NCI-H460 (cell line): ENCODE measurements at places on chromosomes 5 and 9. TPM values are rescaled to one million over a fixed set of nuclear protein-coding genes. Genes with fewer than 3 reads are reported as not detected.
A peak's percentile ranks its signal among the peaks of the same experiment; 100 is the strongest.

GRCh38 chr5:83408719-83409118 lies 62.8 kb upstream of the VCAN start:
- no peak for DNase-seq

DNA sequence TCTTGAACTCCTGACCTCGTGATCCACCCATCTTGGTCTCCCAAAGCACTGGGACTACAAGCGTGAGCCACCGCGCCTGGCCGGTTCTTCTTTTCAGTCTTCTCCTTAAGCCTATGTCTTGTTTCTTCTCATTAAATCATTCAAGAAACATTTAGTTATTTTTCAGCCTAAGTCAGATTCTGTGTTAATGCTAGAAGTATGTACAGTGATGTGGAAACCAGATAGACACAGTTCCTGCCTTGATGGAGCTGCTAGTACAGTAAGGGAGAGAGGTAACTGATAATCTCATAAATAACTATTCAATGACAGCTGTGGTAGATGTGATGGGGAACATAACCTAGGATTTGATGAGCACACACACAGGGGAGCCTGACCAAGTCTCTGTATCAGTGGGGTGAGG lies 46.3 kb upstream of the NR3C1 start:
- DNase-seq, result no peak

DNA sequence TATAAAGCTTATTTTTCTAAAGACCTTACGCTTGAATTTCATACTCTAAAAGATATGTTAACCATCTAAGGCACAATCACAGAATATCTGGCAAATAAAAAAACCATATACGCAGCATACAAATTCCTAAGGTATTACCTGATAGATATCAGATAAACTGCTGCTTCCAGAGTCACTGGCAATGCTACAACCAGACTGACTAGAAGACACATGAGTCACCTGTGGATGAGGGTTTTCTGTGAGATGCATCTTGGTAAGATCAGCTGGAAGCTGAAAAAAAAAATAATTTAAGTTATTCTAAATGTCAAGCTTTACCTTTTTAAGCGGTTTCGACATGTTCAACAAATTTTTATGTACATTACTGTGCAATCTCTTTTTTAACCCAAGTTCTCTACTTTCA lies 113.8 kb downstream of the RAPGEF6 start:
- DNase-seq, result no peak

GRCh38 chr9:90037146-90037797 lies 432.5 kb downstream of the GADD45G start:
- no peak for DNase-seq

- no peak for DNase-seq
These were observed 10.1 kb upstream of the GLRX start for GRCh38 chr5:95832664-95833063.

- no peak for DNase-seq
These were observed 444 bp upstream of the CPLX2 start for GRCh38 chr5:175870820-175871447.

- DNase-seq, result no peak
These were observed 25.1 kb downstream of the GDNF start for GRCh38 chr5:37814699-37815098.

DNA sequence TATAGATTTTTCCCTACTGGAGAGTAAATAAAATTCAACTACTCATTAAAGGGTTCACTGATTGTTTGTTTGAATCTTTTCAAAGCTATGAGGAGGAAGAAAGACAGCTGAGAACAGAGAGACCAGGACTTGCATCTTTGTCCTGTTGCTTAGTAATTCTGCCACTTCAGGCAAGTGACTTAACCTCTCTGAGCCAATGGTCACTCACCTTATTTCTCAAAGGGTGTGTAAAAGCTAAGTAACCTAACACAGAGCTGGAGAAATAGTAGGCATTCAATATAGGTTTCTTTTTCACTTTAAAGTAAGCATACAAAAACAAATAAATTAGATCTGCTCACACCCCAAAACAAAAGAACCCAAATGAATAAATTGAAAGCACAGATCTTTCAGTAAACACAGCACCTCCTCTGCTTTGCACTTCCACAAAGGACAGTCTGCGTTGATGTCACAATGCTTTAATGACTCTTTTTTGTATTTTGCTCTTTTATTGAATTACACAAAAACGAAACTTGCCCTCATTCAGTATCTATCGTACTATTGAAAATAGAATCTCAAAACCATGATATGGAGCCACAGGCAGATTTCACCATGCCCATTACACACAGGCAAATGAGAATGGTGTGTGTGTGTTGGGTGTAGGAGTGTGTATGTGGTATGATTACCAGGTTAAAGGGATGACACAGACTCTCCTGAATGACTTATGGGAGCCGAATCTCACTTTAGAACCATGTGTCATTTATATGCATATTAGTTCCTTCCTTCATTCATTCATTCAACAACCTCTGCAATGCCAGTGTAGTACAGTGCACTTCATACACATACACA lies 166.0 kb downstream of the EBF1 start:
- DNase-seq, result no peak

DNA sequence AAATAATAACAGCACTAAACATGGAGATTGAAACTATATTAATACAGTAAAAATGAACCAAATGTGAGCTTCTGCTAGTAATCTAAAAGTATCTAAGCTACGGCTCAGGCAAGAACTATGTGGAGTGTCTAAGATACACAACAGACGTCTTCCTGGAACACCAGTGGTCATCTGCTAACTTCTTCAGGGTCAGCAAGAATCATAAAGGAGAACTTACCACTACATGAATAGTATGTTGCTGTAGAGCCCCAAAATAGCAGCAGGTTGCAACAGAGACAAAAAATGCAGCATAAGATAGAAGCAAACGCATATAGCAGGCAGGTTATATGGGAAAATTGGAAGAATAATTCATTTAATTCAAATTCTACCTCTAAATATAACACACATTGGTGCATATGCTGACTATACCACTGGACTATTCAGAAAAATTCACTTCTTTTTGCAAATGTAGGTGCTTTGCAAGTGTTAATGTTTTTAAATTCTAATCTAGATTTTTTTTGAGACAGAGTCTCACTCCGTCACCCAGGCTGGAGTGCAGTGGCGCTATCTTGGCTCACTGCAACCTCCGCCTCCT lies 27.1 kb downstream of the DCTN4 start:
- DNase-seq, result no peak

DNA sequence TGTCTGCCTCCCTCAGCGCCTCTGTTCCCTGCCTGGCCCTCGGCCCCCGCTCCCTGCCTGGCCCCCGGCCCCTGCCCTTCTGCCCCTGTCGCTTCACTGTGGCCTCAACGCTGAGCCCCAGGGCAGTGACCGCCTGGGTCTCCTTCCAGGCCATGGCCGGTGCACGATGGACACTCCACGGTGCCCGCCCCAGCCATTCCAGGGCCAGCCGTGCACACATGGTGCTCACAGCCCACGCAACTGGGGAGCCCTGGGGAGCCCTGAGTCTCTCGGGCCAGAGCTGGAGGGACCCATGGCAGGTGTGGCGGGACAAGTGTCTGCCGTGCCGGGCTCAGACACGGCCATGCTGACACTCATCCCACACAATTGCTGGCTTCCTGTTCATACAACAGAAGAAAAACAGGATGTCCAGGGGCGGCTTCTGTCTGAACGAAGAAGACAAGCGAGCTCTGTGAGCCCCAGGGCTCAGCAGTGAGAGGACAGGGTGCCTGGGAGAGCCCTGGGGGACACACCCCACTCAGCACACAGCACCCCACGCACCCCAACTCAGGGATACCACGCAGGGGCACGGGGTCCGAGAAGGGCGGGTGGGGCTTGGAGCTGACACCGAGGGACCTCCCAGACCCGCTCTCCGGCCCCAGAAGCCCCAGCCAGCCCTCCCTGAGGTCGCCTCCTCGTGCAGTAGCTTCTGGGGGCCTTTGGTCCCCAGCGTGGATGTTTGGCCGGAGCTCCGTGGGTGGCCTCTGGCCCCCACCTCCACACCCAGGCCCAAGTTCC lies 35.7 kb downstream of the EXD3 start:
- DNase-seq, result no peak

DNA sequence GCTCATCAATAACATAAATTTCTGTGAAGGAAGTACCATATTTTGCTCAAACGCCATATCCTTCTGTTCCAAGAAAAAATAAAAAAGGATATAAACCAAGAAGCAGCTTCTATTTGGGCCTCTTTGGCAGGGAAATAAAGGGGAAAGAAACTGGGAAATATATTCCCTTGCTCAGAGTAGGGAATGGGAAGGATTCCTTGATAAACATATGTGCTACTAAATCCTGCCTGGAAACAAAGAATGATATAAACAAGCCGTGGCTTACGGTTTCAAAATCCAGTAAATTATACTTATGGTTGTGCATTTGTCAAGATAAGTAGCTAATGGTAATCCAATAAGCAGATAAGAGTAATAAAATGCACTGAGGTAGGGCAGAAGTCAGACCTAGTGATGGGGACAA lies 481.6 kb downstream of the NTRK2 start:
- no peak for DNase-seq

GRCh38 chr9:20238921-20239320 lies 383.4 kb downstream of the MLLT3 start:
- no peak for DNase-seq

GRCh38 chr9:136620441-136621018 lies 42.2 kb upstream of the EGFL7 start:
- no peak for DNase-seq

DNA sequence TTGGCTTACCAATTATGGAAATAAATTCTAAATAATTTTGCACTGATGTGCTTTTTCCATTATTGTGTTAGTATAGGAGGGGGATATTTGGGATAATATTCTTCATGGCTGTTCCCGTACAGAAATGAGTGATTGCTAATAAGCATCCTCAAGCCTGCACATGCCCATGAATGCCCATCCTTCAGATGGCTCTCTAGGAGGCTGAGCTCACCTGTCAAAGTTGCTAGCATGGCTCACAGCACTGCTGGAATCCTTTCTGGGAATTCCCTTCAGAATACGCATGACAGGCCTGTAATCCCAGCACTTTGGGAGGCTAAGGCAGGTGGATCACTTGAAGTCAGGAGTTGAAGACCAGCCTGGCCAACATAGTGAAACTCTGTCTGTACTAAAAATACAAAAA lies 124.1 kb downstream of the NXNL2 start:
- DNase-seq, result no peak

DNA sequence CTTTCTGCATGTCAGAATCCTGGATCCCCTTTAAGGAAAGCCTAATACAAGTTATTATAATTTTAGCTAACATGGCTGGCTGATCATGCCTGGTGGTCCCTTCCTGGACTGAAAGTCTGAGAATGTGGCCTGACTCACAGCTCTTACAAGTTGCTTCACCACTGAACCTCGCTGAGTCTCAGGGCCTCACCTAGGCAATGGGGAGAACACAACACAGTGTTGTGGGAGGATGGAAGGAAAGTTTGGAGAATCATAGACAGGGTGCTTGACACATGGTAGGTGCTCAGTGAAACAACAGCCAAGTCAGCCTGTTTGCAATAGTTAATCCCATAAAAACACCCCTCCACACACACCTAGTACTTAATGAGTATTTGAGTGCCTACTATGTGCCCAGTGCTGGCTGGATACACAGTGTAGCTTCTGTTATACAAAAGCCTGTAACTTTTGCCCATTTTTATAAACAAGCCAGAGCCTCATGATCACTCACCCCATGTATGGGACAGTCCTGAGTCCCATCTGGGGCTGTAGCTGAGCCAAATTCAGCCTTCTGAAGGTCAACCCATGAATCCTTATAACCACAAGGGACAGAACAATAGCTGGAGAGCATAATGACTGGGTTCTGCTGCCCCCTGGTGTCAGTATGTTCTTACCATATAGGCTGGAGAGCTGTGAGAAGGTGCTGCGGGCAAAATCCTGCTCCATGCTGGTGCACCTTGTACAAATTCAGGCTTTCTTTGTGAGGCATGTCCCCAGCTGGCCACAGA lies 3.9 kb downstream of the ACSL6 start:
- DNase-seq, result peak; percentile 82

DNA sequence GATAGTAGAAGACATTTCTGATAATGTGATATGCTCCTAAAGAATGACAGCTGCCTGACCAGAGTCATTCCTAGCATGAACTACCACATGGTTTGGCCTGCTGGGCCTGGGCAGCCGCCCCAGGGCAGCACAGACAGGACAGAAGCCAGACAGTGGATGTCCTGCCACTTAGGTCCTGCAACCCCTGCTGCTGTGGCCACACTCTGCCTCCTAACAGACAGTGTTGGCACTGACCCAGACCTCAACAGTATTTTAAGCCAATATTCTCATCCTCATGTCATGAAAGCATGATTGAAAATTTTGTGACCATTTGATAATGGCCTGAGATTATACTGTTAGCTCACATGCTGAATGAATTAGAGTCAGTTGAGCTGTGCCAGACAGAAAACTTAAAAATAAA lies 15.8 kb downstream of the CENPP start:
- DNase-seq, result no peak

- DNase-seq, result no peak
These were observed 75.0 kb upstream of the TRIO start for GRCh38 chr5:14068136-14068535.

- DNase-seq, result no peak
These were observed 45.7 kb upstream of the GHR start for GRCh38 chr5:42377496-42377895.

- no peak for DNase-seq
These were observed 20.0 kb upstream of the ZNF782 start for GRCh38 chr9:96874201-96874785.

GRCh38 chr9:75909776-75910175 lies 19.3 kb downstream of the PCSK5 start:
- no peak for DNase-seq

DNA sequence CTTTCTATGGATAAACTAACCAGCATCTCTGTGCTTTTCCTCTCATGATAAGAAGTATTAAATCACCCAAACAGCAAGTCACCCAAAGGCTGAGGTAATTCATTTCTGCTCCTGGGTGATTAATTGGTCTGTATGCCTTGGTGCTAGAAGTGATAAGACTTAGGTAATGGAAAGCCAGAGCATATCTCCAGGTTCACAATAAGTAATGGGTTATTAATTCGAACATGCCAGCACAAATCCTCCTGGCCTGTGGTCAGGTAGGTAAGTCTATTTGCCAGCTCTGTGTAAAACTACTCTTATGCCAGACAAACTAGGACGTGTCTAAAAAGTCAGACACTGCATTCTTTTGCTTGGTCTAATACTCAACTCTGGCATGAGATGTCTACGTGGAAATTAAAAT lies 11.2 kb upstream of the ENC1 start:
- no peak for DNase-seq

DNA sequence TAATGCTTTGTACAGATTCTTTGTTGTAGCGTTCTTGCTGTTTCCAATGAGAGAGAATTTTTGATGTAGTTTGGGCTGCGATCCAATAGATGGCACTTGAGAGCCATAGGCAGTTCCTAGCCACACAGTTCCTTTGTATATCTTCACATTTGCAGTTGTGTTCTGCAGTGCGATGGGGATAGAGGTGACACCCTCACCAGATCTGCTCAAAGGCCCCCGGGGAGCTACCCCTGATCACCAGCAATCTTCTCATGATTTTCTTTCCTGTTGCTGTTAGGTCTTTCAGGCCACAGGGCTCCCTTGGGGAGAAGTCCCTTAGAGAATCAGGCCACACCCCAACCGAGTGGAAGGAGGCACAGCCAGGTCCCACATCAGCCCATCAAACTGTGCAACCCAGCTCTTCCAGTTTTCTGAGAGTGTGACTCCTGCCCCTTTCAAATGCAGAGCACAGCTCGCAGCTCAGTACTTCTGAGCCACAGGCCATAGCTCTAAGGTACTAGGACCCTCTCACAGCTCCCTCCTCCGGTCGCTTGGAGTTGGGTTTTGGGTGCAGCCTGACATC lies 353.7 kb downstream of the SLCO4C1 start:
- DNase-seq, result peak; percentile 48

The FNBP1 gene
- total RNA-seq, result 33.1 and 39.1 TPM in 2 replicates

The B4GALT1 gene
- 52.5 and 60.0 TPM in 2 replicates for total RNA-seq

The RORB gene
- not detected in 2 replicates for total RNA-seq

The CAMK4 gene
- total RNA-seq, result 0.10 and 0.23 TPM in 2 replicates

The PCDHB10 gene
- 0.35 and 0.72 TPM in 2 replicates for total RNA-seq

The CCNJL gene
- total RNA-seq, result 9.1 and 10.3 TPM in 2 replicates

The QRFP gene
- total RNA-seq, result not detected in 2 replicates
